ENCODE measurements at places on chromosomes 7 and 10.

DNA sequence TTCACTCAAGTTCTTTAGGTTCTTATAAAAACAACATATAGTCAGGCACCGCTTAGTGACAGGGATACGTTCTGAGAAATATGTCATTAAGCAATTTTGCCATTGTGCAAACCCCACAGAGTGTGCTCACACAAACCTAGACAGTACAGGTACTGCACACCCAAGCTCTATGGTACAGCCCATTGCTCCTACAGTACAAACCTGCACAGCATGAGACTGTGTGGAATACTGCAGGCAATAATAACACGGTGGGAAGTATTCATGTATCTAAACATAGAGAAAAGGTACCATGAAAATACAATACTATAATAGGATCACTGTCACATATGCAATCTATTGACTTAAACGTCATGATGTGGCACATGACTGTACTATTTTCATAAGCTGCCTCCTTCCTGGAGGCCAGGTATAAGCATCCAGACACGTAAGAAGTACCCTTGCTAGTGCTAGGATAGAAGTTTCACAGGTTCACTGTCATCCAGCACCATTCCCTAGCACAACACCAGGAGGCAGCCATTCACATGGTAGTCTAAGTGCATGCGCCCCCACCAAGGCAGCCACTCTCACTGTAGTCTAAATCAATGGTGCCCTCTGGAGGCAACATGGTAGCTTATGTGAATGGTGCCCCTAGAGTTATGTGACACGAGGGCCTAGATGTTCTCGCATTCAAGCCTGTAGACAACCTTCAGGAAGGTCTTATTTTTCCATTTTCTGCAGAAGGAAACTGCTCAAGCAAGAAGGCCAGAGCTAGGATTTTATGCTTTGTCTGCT is 98.5 kb downstream of the ARHGAP22 start:
- no peak for DNase-seq

- peak; percentile 92 for DNase-seq
These were observed at the start of gene ZC3HAV1 for GRCh38 chr7:139109188-139109982. Gene ZC3HAV1, minus strand, starts transcription at chr7:139109720. Its CDS starts 389 bp downstream, at chr7:139109331.

DNA sequence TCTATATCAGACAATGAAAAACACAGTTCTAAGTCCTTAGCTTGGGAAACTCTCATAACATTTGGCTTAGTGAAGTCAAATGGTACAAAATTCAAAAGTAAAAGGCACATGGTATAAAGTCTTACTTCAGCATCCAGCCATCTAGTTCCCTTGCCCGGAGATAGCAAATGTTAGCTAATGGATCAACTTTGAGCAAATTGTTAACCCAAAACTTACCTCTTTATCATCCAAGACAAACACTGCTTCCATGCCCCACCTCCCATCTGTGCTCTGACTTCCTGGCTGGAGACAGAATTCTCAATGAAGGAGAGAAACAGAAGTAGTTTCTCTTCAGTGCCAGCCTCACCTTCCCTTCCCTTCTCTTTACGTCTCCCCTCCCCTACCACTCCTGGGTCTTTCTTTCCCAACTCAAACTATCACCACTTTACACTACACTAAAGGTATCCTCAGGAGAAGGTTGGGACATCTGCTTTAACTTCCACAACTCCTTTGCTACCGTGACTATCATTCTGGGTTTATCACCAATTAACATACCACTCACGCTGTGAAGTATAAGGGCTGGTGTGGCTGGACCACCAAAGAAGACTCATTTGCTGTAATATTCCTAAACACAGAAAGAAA is 21.2 kb upstream of the ZNRF2 start:
- DNase-seq: no peak

GRCh38 chr10:49170632-49171325 is 17.4 kb downstream of the TMEM273 start:
- no peak for DNase-seq

- DNase-seq: no peak
These were observed 325.2 kb downstream of the WDR37 start for GRCh38 chr10:1381339-1381738.

- DNase-seq: no peak
These were observed 384.1 kb downstream of the GATA3 start for GRCh38 chr10:8438603-8439002.

DNA sequence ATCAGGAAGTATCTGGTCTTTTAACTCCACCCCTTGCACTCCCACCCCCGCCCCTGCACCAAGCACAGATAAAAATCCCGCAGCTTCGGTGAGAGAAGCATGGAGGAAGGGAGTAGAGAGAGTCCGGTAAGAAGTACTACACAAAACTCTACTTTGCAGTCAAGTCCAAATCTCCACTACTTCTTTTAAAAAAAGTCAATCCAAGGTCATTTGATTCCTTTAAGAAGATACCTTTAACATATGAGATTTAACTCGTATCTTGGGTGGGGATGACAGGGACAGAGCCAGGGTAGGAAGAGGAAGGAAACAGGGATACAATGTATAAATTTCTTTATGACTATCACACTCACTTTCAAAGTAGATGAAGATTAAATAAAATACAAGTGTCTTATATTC is 132.1 kb downstream of the NRBF2 start:
- DNase-seq: peak; percentile 51

DNA sequence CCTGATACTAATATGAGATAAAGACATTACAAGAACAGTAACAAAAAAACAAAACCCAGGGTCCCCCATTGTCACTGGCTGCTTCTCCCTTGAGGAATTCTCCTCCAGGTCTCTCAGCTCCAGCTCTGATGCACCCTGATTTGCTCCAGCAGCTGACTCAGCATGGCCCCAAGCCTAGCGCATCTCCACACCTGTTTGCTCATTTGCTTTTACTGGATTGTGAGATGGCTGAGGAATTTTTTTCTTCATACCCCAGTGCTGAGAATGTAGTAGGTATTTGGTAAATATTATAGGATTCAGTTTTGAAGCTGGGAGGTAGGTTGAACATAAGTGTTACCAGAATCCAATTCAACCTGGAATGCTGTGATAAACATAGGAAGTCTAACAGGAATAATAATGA is 171.9 kb downstream of the PKD1L1 start:
- no peak for DNase-seq

DNA sequence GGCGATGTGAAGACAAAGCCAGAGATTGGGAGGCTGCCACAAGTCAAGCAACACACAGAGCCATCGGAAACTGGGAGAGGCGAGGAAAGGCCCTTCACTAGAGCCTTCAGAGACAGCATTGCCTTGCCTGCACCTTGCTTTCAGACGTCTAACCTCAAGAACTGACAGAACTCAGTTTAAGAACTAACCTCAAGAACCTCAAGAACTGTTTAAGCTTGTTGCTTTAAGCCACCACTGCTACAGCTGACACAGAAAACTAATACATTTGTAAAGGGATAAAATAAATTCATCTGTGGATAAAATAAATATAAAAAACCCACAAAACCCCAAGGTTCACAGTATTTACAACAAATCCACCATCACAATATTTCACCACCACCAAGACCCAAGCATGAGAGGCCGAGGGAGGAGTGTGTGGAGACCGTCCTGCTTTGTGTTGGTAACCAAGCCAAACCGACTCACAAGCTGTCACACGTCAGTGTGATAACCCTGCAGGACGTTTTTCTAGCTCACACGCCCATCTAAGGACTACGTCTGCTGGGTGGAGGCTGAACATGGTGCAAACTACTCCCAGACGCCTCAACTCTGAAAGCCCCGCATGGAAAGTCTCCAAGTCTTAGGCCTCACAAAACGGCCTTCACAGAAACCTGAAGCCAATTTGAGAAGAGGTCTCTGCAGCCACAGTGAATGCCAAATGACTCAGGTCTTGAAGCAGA is 116.8 kb downstream of the ABLIM1 start:
- DNase-seq: peak; percentile 18

GRCh38 chr10:12606461-12606860 is 257.1 kb downstream of the CAMK1D start:
- no peak for DNase-seq

GRCh38 chr7:22481726-22482125 is 18.3 kb downstream of the STEAP1B start:
- peak; percentile 45 for DNase-seq

DNA sequence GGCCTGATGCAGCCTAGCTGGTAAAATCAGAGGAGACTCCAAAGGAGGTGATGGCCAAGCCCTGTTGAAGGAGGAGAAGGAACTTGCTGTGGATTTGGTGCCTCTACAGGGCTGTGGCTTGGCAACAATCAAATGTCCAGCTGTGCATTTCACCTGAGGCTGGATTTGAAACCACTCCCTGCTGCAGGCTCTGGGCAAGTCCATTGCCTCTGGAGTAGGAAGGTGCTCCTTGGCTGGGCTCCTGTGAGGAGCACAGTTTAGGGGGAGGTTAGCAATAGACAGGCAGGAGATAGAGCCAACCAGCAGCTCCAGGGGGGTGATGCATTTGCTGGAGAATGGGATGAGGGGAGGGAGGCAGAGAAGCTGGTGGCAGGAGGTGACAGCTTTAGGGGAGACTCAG is 26.5 kb downstream of the CDH23 start:
- no peak for DNase-seq

DNA sequence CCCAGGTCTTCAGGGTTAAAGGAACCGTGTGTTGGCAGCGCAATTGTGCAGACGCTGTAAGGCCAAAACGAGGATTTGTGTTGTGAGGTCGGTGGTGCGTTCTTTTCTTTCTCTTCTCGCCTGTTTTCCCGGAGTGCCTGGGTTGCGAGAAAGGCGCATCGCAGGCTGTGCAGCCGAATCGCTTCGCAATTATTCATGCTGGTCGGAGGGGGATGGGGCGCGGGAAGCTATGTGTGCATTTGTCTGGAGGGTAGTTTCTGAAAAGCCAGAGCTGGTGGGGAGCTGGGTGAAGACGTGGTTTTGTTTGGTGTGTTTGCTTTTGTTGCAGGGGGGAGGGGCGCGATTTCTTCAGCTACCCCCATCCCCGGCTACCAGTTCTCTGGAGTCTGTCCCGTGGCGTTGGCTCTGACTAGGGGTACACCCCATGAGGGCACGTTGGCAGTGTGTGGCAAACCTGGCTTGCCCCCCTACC is 2.1 kb downstream of the MXI1 start:
- peak; percentile 71 for DNase-seq
